Activated CD8-positive, alpha-beta memory T cell treated with anti-CD3 and anti-CD28 coated beads for 1 hour (primary cell): ENCODE measurements at places on chromosomes 5 and 9.

DNA sequence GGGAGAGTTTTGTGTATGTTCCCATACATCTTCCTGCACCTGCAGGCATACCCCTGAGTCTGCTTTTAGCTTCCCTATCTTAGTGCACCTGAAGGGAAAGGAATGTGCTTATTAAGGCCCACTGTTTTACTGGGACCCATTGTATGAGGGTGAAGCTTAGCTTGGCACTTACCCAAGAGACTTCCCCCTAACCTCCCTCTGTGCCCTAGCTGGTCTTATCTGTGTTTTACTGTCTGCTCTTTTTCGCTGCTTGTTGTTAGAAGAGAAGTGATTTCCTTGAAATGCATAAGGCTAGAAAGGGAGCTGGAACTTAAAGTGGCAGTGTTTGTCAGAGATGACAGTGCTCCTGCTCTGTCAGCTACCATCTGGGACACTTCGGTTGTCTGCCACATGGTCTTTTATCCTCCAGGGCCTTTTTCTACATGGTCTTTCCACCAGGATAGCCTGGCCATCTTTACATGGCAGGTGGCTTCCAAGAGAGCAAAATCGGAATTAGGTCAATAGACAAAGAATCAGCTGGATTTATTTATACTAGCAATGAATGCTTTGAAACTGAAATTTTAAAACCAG is 122.5 kb upstream of the SLC44A1 start:
- no peak for DNase-seq

DNA sequence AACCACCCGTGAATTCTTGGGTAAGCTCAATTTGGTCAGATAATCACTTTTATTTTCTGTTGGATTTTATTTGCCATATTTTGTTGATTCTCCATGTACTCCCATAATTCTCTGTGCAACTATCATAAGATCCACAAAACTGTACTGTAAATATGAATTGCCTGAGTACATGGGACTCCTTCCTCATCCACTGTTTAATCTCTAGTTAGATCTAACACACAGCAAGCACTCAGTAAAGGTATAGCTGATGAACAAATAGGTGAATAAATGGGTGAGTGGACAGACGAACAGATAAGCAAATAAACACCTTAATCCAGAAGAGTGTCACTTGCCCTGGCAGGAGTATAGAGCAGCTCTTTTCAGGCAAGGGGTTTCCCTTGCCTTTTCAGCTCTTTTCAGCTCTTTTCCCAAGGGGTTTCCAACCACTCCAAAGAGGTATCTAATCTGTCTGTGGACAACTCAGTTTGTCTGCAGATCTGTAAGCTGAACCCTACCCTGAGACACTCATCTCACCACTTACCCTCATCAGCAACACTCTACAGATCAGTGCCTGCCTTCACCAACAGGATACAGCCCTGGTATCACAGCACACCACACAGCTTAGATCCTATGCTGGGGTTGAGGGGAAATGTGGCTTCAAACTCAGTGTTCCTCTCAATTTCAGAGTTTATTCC is 51.2 kb downstream of the SIL1 start:
- no peak for DNase-seq

DNA sequence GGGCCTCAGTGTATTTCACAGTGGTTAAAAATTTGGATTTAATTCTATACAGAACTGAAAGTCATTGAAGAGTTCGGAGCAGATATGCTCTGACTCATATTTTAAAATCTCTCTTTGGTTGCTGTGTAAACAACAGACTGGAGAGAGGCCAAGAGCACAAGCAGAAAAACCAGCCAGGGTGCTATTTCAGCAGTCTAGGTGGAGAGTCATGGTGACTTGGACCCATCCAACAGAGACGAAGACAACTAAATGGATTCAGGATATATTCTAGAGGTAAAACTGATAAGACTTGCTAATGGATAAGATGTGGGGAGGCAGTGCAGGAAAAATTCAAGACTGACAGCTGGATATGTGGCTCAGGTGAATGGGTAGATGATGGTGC is 168.9 kb downstream of the MAPKAP1 start:
- DNase-seq = no peak

DNA sequence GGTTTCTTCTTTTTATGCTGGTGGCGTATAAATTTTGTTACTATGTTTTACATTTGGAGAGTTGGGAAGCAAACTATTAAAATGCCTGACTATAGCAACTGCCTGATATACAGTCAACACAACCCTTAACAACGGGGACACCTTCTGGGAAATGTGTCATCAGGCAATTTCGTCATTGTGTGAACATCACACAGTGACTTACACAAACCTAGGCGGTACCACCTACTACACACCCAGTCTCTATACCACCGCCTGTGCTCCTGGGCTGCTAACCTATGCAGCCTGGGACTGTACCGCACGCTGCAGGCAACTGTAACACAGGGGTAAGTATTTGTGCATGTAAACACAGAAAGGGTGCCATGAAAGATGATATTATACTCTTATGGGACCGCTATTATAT is 1.3 kb upstream of the CDHR2 start:
- no peak for DNase-seq
